ENCODE measurements at places on chromosomes 1 and 21.

DNA sequence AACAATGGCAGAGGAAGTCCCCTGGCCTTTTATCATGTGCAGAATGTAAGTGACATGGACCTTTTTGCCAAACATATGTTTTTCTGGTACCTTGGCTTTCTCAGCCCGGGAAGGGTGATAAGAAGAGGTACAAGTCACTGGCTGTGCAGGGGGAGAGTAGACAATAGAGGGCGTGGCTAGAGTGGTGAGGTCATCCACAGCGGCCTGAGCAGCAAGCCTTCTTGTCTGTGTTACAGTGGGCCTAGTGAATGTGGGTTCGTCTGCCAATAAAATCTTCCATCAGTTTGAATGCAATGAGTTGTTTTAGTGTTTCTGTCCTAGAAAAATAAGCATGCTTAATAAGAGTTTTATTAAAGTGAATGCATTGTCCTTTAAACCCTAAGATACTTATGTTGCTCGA lies 59.0 kb upstream of the PGD start:
- DNase-seq = no peak

GRCh38 chr21:41009398-41010100 lies 158.4 kb upstream of the BACE2 start:
- DNase-seq = no peak

- no peak for DNase-seq
Measured at GRCh38 chr1:156841295-156841855, 17.5 kb downstream of the INSRR start.

DNA sequence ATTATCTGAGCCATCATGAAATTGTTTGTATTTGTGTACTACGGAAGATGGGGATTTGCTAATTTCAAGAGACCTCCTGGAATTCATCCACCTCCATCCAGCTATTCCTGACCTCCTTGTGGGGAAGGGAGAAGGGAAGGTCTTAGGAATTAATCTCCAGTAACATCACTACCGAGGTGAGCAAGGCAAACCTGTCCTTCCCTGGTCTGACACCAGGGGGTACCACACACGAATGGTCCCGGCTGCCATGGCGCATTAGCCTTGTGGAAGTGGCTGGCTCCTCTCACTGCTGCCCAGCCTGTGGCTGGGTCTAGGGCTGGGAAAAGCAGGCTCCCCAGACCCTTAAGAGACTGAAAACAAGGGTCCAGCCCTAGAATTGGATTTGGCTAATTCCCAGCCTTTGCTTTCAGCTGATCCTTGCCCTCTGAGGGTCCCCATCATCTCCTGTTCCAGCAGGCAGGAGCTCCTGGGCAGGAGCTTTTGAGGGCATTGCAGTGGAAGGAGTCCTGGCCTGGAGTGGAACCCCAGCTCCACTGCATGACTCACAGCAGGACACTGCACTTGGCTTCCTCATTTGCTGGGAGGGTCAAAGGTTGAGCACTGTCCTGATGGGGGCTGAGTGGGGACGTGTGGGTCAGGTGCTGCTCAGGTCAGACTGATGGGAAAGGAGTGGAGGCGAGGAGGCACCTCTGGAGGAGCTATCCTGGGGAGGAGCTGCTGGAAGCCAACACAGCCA lies 34.8 kb downstream of the RIMS3 start:
- DNase-seq = no peak

GRCh38 chr1:212542761-212543187 lies 65.8 kb upstream of the ATF3 start:
- no peak for DNase-seq

All from AG04450 (cell line).